ENCODE measurements at places on chromosomes 6 and 20.
A peak's percentile ranks its signal among the peaks of the same experiment; 100 is the strongest.

- peak; percentile 67 for DNase-seq
These were observed 18.7 kb downstream of the ADRM1 start for GRCh38 chr20:62321521-62321948.

GRCh38 chr6:6270948-6271535 lies 49.4 kb downstream of the F13A1 start:
- DNase-seq, result no peak

- DNase-seq, result peak; percentile 50
These were observed 16.5 kb downstream of the ACTR5 start for GRCh38 chr20:38764567-38765318.

DNA sequence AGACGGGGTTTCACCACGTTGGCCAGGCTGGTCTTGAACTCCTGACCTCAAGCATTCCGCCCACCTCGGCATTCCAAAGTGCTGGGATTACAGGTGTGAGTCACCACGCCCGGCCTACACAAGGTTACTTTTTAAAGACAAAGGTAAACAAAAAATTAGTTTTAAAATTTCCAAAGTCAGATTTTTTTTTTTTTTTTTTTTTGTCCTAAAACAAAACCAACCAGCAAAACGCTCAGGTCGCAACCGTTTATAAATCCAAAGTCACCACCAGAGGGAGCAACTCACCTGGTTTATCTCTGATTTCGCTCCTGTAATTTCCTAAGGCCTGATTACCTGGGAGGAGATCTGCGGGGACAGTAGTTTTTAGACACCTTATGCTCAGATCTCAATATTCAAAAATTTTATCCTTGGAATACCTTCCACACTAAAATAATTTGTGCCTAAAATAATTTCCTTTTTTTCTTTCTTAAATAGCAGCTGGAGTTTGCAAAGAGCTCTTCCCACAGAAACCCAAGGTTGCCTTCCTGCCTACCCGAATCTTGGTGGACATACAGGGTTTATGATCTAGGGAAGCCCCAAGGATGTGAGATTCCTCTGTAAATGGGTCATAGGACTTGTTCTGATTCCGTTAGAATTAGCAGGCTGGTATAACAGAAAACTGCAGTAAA lies 19.8 kb upstream of the TREM1 start:
- peak; percentile 74 for DNase-seq

GRCh38 chr6:36133148-36133547 lies 2.8 kb downstream of the MAPK13 start:
- no peak for DNase-seq

DNA sequence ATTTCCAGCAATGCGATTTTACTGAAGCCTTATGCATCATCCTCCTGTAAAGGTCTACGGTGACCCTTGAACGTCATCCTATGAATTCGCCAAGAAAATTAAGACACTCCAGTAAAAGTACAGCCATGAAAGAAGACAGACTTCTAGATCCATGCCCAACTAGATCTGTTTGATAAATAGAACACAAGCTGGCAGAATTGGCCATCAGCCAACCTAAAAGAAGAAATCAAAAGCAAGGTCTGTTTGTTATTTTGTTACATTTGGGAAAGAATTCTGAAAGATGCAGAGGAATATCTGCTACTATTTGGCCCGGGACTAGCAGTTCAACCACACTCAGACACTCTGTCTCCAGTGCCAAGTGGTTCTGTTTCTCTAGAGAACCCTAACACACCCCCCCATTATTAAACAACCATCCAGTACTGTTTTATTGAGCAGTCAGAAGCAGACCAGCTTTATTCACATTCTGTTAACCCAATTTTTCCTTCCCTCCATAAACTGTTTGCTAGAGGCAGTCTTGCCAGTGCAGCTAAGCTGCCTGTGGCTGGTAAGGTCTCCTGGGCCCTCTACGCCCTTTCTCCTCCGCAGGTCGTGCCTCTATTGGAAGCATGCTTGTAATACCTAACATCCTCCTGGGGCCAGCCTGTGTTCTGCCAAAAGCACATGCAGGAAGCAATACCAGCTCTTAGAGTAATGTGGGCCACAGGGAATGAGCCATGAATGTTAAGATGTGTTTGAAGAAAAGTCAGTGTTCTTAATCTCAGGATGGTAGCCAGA lies 30.7 kb downstream of the LY86 start:
- DNase-seq, result no peak

DNA sequence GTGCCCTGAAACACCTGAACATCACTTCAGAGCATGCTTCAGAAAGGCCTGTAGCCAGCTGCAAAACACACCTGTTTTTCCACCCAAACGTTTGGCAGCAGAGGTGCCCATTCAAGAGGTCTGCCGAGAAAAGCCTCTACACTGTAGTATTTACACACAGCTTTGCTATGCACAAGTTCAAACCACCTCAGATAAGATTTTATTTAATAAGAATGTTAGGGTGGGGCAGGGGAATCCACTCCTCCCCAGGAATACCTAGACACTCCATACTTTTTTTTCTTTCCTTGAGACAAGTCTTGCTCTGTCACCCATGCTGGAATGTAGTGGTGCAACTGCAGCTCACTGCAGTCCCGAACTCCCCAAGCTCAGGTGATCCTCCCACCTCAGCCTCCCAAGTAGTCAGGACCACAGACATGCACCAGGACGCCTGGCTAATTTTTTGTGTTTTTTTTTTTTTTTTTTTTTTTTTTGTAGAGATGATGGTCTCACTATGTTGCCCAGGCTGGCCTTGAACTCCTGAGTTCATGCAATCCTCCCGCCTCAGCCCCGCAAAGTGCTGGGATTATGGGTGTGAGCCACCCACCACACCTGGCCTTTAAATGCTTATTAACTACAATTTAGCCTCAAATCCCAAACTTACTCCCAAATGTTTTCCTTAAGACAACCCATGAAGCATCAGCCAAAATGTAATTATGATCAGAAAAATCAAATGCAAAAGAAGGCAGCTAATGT lies 9.7 kb downstream of the MRPL14 start:
- no peak for DNase-seq

DNA sequence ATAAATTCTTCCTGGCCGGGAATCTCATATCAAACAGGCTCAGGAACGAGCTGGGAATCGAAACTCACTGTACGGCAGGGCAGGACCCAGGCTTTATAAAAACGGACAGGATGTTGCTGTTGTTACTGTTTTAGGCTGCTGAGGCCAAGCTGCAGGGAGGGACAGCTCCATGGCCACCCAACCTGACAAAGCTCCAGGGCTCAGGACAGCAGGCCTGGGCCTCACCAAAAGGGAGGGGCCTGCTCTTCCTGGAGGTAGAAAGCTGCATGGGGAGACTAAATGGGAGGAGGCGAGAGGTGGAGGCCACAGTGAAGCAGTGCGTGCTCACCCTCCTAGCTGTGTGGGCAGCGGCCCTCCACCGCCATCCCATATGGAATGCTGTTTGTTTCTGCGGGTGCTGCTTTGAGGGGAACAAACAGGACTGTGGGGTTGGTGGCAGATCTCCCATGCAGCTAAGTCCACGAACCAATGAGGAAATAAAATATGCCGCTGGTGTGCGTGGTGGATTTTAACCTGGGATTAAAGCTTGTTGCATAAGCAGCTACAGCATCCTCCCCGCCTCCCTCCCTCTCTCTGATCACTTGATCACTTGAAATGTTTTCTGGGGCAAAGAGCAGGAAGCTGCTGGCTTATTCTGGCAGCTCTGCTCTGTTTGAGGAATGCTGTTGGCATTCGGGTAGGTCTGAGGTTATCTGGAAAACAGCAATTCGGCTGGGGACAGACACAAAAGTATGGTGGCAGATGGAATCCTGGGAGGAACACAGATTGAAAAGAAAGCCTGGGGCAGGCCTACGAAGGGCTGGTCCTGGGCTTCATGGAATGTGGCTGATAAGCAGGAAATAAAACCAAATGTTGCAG lies 2.4 kb upstream of the ZMYND8 start:
- DNase-seq, result peak; percentile 98

GRCh38 chr20:19986419-19986818 lies 30.7 kb upstream of the NAA20 start:
- no peak for DNase-seq

GRCh38 chr20:32488066-32488838 lies 96.9 kb downstream of the NOL4L start:
- DNase-seq, result no peak
